ENCODE measurements at places on chromosomes 2 and 18.

- DNase-seq, result no peak
Measured at GRCh38 chr2:141103216-141103615, 1027.6 kb downstream of the LRP1B start.

DNA sequence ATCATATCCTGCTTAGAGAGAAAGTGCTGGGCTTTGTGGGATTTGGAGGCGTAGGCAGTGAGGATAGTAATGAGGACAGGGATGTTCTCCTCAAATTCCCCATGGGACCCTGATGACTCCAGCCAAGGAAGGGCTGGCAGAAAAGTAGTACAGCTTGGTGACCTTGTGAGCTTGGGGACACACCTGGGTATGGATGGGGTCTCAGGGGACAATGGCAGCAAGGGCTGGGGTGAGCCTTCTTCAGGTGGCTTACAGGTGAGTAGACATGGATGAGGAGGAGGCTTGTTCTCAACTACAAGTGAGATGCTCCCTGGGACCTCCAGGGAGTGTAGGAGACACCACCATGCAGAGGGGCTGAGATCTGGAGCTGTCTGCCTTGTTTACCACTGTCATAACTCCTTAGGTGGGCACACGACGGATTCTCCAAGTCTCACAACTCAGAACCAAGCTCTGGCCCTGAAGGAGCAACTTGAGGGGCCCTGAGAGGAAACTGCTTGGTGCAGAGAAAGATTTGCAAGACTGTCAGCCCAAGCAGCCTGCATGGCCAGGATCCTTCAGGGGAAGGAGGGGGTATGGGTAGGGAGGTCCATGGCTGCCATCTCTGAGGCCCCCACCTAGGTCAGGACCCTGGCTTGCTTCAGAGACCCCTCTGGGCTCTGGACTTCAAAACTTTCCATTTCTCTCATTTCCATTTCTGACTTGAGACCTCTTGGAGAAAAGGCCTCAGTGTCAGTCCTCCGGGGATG, 262.8 kb downstream of the DYSF start:
- no peak for DNase-seq

- no peak for DNase-seq
Measured at GRCh38 chr2:10494351-10495066, 46.4 kb upstream of the ODC1 start.

DNA sequence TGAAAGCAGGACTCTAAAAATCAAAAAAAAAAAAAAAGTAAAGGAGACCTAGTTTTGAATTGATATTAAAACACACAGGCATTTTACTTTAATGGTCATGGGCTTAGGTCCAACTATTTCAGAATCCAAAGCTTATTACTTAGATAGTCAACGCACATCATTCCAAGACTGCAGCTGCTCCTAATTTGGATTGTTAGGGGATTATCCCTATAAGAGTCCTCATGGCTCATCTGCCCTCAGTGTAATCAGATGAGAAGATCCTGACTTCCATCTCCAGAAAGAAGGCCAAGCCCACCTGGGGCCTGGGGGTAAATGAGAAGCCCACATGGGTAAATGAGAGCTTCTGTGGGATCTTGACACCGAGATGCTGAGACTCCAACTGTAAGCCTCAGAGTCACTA, 424.2 kb downstream of the NRXN1 start:
- no peak for DNase-seq

GRCh38 chr18:62788876-62789275, 73.5 kb downstream of the PHLPP1 start:
- DNase-seq, result no peak

- no peak for DNase-seq
Measured at GRCh38 chr2:24910245-24910644, 9.8 kb downstream of the ADCY3 start.

GRCh38 chr2:219744066-219744465, 116.6 kb downstream of the SLC4A3 start:
- no peak for DNase-seq

DNA sequence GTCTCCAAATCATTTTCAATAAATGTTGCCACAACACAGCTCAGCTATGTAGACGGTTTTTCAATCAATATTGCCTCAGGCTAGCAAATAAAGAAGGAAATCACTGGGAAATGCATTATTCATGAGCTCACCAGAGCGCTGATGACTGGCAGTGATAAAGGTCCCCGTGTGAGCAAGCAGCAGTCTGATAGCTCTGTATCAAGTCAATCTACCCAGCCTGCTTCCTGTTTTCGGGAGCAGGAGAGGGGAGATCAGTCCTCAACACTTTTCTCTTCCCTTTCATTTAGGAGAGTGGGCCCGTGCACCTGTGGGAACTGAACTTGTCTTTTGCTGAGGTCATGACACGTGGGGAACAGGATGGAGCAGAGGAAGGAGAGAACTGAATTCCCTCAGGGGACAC, 253.9 kb upstream of the SIX2 start:
- no peak for DNase-seq

DNA sequence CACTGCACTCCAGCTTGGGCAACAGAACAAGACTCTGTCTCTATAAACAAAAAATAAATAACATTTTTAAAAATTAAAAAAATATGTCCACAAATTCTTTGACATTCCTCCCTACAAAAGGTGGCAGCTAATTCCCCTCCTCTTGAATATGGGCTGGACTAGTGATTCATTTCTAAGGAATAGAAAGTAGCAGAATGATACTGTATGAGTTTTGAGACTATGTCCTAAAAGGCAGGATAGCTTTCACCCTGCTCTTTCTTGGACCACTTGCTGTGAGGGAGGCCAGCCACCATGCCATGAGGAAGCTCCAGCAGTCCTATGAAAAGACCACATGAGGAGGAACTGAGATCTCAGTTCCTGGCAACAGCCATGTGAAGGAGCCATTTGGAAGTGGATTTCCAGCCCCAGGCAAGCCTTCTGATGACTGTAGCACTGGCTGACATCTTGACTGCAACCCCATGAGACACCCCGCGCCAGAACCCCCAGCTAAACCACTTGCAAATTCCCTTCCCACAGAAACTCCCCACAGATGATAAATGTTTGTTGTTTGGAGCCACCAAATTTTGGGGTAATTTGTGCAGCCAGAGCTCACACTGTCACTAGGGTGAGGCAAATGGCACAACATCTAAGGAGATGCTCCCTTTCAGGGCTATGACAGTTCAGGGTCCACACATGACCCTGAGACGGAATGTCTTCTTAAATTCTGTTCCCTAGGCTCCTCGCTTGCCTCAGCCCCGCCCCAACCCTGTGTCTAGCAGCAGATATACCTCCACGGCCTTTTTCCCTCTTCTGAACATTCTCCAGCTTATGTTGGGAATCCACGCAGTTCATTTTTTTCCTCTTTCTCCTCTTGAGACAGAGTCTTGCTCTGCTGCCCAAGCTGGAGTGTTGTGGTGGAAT, 17.1 kb upstream of the ATOH8 start:
- DNase-seq, result no peak

GRCh38 chr2:165627470-165627869, 158.0 kb downstream of the CSRNP3 start:
- no peak for DNase-seq

GRCh38 chr2:31547485-31547884, 33.3 kb downstream of the SRD5A2 start:
- DNase-seq, result no peak

DNA sequence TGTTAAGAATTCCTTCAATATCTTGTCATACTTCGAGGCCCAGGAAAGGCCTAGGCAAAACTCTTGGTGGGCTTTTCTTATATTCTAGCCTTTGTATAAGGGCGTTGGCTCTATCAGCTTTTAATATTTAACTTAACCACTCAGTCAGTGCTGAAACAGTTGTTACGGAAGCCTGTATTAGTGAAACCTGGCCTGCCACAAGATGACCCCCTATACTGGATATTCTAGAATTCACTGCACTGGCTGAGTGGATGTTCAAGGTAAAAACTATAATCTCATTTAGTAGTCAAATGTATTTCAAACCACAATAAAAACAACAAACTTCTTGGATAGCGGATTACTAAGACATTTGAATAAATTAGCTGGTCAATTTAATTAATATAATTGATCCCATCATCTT, 91.7 kb upstream of the HNMT start:
- DNase-seq, result no peak

DNA sequence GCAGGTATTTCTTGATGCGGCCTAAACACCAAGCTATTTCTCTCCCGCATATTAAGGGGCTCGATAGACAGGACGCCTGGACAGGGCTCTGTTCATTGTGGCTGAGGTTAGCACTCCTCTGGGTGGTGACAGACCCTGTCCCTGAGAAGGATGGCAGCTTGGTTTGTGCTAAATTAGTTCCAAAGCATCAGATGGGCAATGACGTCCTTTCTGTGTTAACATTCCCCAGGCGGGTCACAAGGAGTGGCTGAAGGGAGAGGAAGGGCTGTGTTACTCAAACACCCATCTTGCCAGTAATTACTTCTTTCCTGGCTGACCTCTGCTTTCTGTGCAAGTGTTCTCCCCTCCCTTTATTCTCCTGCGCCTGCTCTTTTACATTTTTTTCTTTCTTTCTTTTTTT, 75.0 kb downstream of the TMEM247 start:
- DNase-seq, result no peak

DNA sequence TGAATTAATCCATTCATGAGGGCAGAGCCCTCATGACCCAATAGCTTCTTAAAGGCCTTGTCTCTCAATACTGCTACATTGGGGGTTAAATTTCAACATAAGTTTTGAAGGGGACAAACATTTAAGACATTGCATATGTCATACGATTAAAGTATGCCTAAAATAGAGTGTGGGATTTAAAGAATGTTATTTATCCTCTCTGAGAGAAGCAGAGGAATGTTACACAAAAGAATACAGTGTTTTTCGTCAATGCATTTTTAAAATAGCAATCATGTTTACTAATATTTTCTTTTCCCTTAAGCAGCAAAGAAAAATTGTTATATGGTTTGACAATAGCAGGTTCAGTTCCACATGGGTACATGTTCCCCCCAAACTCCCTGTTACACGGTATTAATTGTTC, 363.1 kb downstream of the NUP35 start:
- no peak for DNase-seq

- DNase-seq, result no peak
Measured at GRCh38 chr2:237931205-237931721, 35.6 kb upstream of the UBE2F start.

DNA sequence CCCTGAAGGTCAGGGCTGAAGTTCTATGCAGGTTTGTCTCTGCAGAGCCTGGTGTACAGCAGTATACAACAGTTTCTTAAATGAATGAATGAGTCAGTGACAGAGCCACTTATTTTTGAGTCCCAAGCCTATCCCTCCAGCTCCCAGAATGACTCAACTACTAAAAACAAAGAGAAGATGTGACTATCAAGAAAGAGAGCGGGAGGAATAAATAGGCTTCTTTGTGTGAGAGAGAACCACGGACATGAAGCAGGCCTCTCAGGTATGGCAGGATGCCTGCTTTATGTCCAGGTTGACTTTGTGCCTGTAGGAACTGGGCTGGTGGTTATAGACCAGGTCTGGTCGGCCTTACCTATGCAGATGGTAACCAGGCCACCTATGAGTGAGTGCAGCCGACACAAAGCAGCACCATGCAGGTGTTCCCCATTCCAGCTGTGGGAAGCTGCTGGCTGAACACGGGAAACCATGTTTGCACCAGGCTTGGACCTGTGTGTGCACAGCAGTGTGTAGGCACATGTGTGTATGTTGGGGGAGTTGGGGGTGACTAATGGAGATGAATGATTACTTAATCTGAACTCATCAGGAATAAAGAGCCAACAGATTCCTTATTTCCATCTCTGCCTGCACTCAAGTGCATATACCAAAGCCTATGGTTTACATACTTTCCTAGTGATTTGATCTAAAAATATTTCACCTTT, 171.0 kb downstream of the OSR1 start:
- no peak for DNase-seq

DNA sequence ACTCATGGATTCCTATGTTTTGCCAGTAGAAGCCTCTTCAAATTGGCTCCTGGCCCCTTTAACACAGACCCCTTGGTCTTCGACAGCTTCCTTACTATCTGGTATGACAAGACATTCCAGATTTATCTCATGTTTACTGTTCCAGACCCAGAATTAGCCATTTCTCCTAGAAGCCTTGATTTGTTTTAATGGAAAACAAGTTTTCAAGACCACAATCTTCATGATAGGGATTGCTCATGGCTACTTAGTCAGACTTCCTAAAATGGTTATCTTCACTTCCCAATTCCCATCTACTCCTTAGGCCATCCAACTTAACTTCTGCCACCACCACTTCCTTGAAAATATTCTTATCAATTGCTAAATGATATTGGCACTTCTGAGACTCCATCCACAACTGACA, 63.2 kb downstream of the TTC32 start:
- no peak for DNase-seq

DNA sequence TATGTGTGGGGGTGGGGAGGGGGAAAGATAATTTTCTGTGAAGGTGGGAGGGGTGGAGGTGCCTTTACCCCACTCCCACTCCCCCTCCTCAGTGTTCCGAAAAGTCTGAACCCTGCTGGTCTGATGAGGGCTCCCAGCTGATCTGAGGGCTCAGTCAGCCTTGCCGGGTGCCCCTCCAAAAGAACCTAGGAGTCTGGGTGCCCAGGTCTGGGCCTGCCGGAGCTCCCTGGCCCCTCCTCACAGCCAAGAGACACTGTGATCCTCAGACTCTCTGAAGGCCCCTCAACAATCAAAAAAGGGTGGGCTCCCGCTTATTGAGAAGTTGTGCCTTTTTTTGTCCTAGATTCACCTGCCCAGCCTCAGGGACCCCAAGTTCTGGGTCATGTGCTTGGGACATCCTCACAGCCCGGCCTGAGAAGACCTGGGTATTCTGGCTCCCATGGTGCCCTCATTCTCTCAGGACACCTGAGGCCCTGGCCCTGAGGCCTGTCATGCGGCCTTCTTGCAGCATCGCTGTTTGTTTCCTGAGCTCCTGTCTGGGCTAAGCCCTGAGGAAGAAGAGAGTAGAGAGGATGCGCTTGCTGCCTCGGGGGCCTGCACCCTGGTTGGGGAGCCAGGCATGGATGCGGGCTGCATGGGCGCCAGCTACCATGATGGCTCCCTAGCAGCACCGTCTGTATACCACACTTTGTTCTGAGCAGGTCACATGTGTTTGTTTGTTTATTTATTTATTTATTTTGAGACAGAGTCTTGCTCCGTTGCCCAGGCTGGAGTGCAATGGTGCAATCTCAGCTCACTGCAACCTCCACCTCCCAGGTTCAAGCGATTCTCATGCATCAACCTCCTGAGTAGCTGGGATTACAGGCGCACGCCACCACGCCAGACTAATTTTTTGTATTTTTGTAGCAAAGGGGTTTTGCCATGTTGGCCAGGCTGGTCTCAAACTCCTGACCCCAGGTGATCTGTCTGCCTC, 44.0 kb downstream of the SDC1 start:
- no peak for DNase-seq

GRCh38 chr18:78647018-78647417, 332.6 kb upstream of the SALL3 start:
- DNase-seq, result no peak

GRCh38 chr2:151765760-151766410, 31.6 kb upstream of the NEB start:
- DNase-seq, result no peak

- no peak for DNase-seq
Measured at GRCh38 chr18:74316257-74317170, 875 bp downstream of the C18orf63 start.

DNA sequence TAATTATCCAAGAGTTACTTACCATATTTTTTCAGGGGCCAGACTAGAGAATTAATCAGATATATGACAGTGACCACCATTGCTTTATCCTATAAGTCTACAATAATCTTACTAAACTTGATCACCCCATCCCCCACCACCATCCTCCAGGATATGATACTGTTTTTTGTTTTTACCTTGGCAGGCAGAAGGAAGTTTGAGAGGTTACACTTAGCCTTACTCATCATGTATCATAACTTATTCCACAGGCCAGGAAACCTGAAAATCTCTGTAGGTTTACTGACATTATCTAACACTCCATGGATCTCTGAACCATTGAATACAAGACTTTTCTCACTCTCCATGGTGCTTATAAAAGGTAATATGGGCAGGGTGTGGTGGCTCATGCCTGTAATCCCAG, 602.7 kb downstream of the KCNJ3 start:
- DNase-seq, result no peak

All from CD4-positive, alpha-beta T cell (primary cell).